ENCODE measurements at places on chromosomes 6 and 20.

DNA sequence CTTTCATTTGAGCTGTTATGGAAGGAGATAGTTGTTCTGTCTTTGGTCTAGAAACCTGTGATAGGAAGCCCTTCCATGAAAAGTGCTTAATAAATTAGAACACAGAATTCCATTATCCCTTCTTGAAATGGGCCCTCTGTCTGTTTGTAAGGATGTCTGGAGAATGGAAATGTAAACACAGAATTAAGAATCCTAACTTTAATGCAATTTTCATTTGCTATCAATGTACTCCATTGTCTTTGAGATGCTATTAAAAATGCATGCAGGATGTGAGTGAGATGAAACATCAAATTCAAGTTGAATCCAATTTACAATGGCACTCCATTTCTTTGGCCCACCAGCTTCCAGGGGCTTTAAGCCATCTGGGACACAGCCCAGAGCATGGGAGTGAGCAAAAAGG, 13.9 kb upstream of the AARS2 start:
- DNase-seq, result no peak

- DNase-seq, result no peak
Observed at GRCh38 chr6:61210549-61210948, 1075.5 kb downstream of the KHDRBS2 start.

GRCh38 chr6:150369408-150369807, 596 bp downstream of the IYD start:
- no peak for DNase-seq

DNA sequence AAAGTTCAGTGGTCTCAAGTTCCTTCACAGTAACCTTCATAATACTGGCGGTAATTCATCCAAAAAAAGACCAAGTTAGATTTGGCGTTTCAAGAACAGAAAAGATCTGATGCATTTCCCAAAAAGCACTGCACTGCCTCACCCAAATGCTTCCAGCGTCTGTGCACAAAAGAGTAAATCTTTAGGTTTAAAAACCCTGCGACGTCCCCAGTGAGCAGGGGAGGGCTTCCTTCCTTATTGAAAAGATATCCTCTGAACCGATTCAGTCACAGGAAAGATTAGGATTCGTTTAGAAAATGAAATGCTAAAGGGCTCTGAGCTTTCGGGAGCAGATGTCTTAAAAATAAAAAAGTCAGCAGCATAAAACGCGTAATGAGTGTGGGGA, 654 bp downstream of the TBC1D7 start:
- no peak for DNase-seq

GRCh38 chr20:23365390-23366165, 3.6 kb downstream of the GZF1 start:
- no peak for DNase-seq

- DNase-seq, result no peak
Observed at GRCh38 chr6:168239044-168239773, 80.4 kb downstream of the DACT2 start.

DNA sequence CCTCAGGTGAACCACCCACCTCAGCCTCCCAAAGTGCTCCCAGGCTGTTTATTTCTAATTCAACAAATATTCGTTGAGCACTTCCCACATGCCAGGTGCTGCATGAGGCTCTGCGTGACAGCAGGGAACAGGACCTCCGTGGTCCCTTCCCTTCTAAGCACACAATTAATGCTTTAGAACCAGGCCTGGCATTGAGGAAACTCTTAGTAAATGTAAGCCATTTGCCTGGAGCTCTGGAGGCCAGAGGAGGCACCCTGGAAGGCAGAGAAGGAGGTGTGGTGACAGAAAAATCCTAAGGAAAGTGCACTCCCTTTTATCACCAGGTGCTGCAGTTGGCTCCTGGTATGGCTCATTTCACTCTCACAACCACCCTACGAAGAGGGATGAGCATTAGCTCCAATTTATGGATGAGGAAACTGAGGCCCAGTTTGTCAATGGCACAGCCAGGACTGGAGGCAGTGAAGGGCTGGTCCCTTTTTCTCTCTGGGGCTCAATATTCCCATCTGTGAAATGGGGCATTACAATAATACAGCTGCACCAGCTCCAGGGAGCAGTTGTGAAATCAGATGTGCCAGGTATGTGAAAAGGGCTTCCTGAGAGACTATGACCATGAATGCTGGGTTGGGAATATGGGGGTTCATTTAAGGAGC, 8.1 kb upstream of the ID1 start:
- DNase-seq, result no peak

GRCh38 chr6:100670056-100670455, 205.3 kb upstream of the SIM1 start:
- DNase-seq, result no peak

GRCh38 chr6:126156973-126157372, 170.6 kb downstream of the TRMT11 start:
- DNase-seq, result no peak

DNA sequence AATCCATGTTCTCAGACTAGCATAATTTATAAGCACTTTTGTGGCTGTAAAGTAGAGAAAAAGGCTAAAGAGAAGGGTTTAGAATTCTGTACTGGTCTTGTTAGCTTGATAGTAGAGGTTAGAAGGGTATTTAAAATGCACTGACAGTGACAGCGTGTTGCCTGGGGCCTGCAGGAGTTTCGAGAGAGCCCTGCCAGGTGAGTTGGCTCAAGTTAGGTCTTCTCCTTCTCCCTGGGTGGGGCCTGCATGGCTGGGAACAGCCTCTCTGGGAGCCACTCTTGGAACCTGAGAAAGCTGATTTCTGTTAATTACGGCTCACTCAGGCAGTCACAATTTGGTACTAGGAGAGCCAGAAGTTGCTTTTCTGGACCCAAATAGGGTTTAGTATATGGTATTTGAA, 103.7 kb downstream of the ARID1B start:
- DNase-seq, result no peak

GRCh38 chr20:53036992-53037391, 64.8 kb downstream of the TSHZ2 start:
- no peak for DNase-seq

DNA sequence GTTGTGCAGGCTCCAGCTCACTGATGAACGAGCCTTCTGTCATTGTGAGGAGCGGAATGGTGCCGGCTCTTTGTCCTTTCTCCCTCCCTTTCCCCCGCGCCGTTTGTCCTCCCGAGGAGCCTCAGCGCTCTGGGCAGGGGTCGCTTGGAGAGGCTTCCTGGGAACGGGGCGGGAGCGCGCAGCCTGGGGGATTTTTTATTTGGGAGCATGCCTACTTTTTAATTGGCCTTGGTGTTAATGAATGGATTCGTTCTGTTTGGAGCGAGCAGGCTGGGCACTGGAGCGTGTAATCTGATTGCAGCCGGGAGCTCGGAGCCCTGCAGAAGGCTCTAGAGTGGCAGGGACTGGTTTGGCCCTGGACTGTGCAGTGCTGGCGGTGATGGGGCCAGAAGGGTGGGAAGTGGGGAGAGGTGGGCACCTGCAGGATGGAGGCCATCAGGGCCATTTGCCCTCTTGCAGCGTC, 118.8 kb downstream of the CDH4 start:
- DNase-seq, result peak; percentile 36

- no peak for DNase-seq
Observed at GRCh38 chr20:63648190-63648589, 5.0 kb downstream of the STMN3 start.

GRCh38 chr6:22019857-22020256, 277.0 kb downstream of the PRL start:
- DNase-seq, result no peak

GRCh38 chr6:90019216-90019615, 124.9 kb downstream of the GJA10 start:
- no peak for DNase-seq

- DNase-seq, result no peak
Observed at GRCh38 chr20:13183005-13183404, 38.1 kb upstream of the ISM1 start.

GRCh38 chr6:163955096-163955495, 540.6 kb downstream of the QKI start:
- no peak for DNase-seq

DNA sequence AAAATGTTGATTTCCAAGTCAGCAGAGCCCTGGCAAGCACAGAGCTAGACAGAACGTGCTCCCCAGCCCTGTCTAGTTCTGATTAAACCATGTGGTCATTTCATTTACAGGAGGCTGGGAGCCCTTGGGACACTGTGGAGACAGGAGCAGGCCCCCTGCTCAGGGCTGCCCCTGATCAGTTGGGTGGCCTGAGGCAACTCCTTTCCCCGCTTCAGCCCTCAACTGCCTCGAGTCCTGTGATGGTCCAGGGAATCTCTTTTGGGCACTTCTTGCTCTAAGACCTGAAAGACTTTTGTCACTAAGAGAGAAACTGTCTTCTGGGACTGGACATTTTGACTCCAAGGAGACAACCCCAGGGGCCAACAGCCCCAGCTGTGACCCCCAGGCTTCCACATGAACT, 13.5 kb downstream of the DYNLRB1 start:
- no peak for DNase-seq

GRCh38 chr6:127376685-127377084, 33.3 kb upstream of the ECHDC1 start:
- no peak for DNase-seq

DNA sequence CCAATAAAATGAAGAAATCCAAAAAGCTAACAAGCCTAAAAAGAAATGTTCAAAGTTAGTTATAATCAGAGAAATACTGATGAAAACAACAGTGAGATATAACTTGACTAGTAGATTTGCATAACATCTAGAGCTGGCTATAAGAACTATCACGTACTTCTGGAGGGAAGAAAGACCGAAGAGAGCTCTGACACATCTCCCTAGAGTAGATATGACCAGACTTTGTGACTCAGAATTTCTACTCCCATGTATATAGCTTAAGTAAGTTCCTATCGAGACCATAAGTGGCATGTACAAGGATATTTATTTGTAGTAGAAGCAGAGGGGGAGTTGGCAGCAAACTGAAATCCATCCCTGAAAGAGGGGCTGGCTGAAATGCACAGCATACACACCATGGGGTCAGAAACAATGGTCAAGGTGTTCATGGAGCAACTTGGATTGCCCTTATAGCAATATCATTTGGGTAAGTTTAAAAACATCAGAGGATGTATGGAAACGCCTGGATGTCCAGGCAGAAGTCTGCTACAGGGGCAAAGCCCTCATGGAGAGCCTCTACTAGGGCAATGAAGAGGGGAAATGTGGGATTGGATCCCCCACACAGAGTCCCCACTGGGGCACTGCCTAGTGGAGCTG, 25.6 kb upstream of the IL17A start:
- no peak for DNase-seq

DNA sequence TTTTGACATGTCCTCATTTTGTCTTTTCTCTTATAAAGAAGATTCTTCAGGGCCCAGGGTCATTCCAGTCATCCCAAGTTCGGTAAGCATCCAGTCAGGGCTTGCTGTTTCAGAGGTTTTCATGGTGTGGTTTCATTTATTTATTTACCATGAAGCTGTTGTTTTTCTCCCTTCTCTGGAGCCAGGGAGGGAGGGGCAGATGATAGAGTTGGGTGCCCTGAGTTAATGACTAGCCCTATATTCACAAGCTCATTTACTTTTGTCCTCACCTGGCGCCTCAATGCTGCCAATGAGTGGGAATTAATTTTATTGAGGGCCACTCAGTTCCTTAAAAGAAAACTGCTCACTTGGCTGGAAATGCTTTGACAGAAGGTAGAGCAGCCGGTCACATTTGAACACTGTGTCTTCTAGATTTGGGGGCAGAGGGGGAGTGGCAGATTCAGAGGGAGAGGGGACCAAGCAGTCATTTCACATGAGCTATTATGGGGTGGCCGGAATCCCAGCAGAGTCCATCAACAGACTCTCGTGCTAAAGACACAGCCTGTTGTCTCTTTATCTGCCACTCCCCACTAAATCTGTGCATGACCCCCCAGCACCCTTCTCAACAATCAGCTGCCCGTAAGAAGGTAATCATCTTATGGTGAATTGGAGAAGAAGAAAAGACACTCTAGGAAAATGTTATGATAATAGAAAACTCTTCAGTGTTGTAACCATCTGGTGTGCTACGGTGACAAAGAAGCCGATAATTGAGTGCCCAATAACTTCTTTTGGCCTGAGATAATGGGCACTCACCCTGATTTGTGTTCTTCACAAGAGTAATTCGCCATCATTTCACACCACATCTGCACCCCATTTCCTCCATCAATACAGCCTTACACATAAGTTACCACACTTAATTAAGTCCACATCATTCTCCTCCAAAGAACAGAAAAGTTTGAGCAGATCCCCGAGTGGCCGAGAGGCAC, 573.5 kb upstream of the JAG1 start:
- DNase-seq, result no peak

DNA sequence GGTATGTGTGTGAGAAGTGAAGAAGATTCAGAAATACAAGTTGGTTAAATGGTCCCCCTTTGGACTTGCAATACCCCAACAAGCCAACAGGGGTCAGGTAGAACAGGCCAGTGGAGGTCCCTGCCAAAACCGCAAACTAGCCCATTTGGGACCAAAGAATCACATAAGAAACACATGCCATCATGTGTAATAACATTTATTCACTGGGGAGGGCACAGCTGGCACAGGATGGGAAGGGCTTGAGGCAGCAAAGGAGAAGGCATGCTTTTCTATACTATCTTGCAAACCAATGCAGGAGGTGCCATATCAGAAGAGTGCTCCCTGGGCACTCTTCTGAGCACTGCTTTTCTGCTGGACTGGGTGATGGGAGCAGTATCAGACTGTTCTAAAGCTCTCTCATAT, 116.1 kb upstream of the TRAF3IP2 start:
- DNase-seq, result no peak

- no peak for DNase-seq
Observed at GRCh38 chr20:11852811-11853210, 64.9 kb upstream of the BTBD3 start.

DNA sequence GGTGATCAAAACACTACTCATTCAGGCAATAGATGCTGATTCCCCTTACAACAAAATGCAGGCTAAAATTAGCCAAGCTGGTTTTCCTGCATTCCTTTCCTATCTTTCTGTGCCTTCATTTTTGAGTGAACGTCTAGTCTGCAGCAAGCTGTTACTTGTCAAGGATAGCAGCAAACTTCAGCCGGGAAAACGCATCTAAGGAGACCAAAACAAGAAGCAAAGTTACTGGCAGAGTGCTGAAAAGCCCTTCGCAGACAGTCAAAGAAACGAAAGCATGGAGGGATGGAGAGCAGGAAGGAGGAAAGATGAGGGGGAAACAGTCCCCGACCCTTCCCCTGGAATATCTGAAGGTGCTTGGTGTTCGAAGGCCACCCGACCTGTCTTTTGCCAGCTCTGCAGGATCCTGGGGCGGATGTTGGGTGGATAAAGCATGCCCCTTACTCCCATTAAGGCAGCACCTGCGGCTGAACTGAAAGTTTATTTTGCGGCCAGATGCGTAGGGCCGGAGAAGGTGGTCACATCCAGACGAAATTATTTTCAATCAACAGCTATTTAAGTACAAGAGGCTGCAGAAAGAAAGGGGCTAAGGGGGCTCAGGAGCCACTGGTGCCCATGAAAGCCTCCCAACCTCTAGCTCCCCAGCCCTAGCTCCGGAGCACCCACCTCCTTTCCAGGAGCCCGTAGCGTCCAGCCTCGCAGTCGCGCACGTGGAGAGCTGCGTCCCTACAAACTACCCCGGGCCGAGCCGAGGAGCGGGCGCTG, 538 bp downstream of the FERMT1 start:
- DNase-seq, result no peak

- no peak for DNase-seq
Observed at GRCh38 chr20:9145142-9145541, 76.3 kb downstream of the PLCB4 start.

- no peak for DNase-seq
Observed at GRCh38 chr6:53112871-53113270, 35.8 kb downstream of the GCM1 start.

All from anterior cingulate cortex (tissue), 58 donors.